ENCODE measurements at places on chromosomes 13 and 19.

DNA sequence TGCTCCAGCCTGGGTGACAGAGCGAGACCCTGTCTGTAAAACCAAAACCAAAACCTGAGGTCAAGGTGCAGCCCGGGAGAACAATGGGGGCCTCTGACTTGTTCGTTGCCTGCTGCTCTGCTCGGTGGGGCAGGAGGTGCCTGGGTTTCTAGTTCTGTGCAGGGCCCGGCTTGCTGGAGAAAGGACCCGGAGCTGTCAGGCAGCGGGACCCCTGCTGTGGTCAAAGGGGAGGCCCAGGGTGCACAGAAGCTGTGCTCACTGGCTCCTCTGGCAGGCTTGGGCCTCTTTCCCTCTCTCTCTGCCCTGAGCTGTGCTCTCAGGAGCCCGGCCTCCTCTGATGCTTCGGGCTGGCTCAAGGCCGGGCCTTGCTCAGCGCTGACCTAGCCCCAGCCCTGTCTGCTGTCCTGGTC lies 3.5 kb downstream of the LRP3 start:
- no peak overlapping the region for H3K4me3 ChIP-seq
- H3K36me3 ChIP-seq: no peaks in the 10 kb centered on the region
- DNase-seq: no peak
- H3K27me3 ChIP-seq: no peaks in the 10 kb centered on the region

GRCh38 chr13:80560609-80561008 lies 219.7 kb upstream of the SPRY2 start:
- no peaks in the 10 kb centered on the region for H3K27me3 ChIP-seq
- H3K4me3 ChIP-seq: no peak overlapping the region
- H3K36me3 ChIP-seq: no peaks in the 10 kb centered on the region
- no peak for DNase-seq

- no peak overlapping the region for H3K4me3 ChIP-seq
These were observed 208.2 kb downstream of the ITGBL1 start for GRCh38 chr13:101660711-101661110.

- no peak overlapping the region for H3K27ac ChIP-seq
- H3K4me1 ChIP-seq: no peaks in the 10 kb centered on the region
- DNase-seq: no peak
- H3K4me3 ChIP-seq: no peak overlapping the region
- H3K27me3 ChIP-seq: no peaks in the 10 kb centered on the region
These were observed 207.9 kb upstream of the CSNK1A1L start for GRCh38 chr13:37313372-37313771.

GRCh38 chr19:4586691-4587090 lies 27.2 kb upstream of the SEMA6B start:
- H3K4me3 ChIP-seq: no peak overlapping the region
- H3K36me3 ChIP-seq: no peaks in the 10 kb centered on the region
- no peak overlapping the region for H3K27ac ChIP-seq

- no peak overlapping the region for H3K4me3 ChIP-seq
- peaks cover 12% of the 10 kb centered on the region for H3K36me3 ChIP-seq
- H3K27me3 ChIP-seq: no peaks in the 10 kb centered on the region
- H3K4me1 ChIP-seq: no peaks in the 10 kb centered on the region
These were observed 4.4 kb upstream of the KANK2 start for GRCh38 chr19:11201791-11202190.

GRCh38 chr13:43558326-43558725 lies 228.4 kb downstream of the ENOX1 start:
- no peak for DNase-seq
- H3K27ac ChIP-seq: no peak overlapping the region
- H3K27me3 ChIP-seq: no peaks in the 10 kb centered on the region
- no peak overlapping the region for H3K4me3 ChIP-seq

GRCh38 chr19:42196011-42197001 lies 21.2 kb downstream of the DEDD2 start:
- peaks cover 28% of the 10 kb centered on the region for H3K36me3 ChIP-seq
- H3K27me3 ChIP-seq: no peaks in the 10 kb centered on the region
- no peak overlapping the region for H3K4me3 ChIP-seq
- H3K27ac ChIP-seq: no peak overlapping the region

DNA sequence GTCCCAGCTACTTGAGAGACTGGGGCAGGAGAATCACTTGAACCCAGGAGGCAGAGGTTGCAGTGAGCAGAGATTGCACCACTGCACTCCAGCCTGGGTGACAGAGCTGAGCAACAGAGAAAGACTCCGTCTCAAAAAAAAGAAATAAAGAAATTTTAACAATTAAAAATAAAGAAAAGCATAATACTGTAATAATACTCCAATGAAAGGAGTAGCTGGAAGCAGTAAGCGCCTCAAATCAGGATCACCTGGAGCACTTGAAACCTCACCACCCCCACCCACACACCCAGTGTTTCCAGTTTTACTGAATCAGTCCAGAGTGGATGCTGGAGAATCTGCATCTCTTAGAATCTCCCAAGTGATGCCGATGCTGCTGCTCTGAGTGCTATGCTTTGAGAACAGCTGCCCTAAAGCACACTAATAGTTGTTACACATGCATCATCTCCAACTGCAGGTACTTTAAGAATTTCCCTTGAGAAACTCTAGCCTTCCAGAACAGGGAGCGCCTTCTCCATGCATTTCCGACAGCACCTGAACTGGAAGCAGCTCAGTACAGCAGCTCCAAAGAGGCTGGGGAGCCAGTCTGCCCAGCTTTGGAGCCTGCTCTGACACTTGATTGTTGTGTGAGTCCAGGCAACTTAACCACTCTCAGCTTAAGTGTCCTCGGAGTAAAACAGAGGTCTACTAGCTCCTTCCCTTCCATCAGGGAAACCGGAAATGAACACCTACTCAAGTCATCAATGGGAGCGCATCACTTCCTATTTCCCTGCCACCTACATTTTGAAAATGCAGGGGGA lies 2.9 kb downstream of the ABCC4 start:
- no peaks in the 10 kb centered on the region for H3K27me3 ChIP-seq
- H3K36me3 ChIP-seq: no peaks in the 10 kb centered on the region
- no peak for DNase-seq
- H3K4me3 ChIP-seq: no peak overlapping the region

DNA sequence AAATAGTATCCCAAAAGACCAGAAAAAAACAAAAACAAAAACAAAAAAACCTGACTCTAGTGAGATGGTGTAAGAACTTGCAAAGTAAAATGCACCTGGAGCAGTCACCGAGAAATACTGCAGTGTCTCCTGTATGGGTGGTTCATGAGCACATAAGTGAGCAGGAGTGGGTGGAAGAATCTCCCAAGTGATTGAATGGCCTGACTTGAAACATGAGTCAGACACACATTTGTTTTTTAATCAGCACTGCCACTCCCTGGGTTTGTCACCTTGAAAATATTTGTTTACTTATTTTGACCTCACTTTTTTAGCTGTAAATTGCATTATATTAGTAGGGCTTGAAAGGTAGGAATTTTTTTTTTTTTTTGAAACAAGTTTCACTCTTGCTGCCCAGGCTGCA lies 2.0 kb downstream of the ZNF431 start:
- H3K27ac ChIP-seq: no peak overlapping the region
- no peak overlapping the region for H3K4me3 ChIP-seq
- DNase-seq: no peak
- H3K27me3 ChIP-seq: no peaks in the 10 kb centered on the region
- peaks cover 14% of the 10 kb centered on the region for H3K36me3 ChIP-seq

- peaks cover 15% of the 10 kb centered on the region for H3K36me3 ChIP-seq
- DNase-seq: no peak
- H3K27ac ChIP-seq: no peak overlapping the region
These were observed 7.1 kb downstream of the SAMD4B start for GRCh38 chr19:39349326-39349725.

DNA sequence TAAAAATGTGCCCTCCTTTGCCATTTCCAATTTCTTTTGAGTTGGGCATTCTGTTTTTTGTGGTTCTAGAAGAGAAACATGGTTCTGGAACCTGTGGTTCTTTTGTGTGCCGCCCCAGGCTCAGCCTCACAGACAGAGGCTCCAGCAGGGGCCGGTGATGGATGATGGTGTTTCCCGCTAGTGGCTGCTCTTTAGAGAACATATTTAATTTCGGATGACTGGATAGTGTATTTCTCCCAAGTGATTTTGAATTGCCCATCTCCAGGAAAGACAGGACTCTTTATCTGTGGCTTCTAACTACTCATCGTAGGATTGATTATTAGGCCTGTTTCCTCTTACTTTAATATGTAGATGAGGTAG lies 75.2 kb downstream of the KL start:
- peaks cover 5% of the 10 kb centered on the region for H3K4me1 ChIP-seq
- DNase-seq: no peak
- H3K27me3 ChIP-seq: no peaks in the 10 kb centered on the region

GRCh38 chr13:44410328-44410859 lies 36.8 kb downstream of the SERP2 start:
- no peak overlapping the region for H3K27ac ChIP-seq
- H3K4me1 ChIP-seq: no peaks in the 10 kb centered on the region
- no peak for DNase-seq
- no peak overlapping the region for H3K4me3 ChIP-seq

GRCh38 chr19:51754109-51754508 lies 2.4 kb upstream of the FPR1 start:
- no peak for DNase-seq
- H3K4me3 ChIP-seq: no peak overlapping the region
- H3K4me1 ChIP-seq: no peaks in the 10 kb centered on the region
- H3K27ac ChIP-seq: peak overlapping the region; percentile 3
- H3K27me3 ChIP-seq: no peaks in the 10 kb centered on the region

- no peak overlapping the region for H3K27ac ChIP-seq
- H3K27me3 ChIP-seq: no peaks in the 10 kb centered on the region
- H3K4me3 ChIP-seq: no peak overlapping the region
- H3K4me1 ChIP-seq: no peaks in the 10 kb centered on the region
These were observed 6.9 kb downstream of the ZNF221 start for GRCh38 chr19:43957891-43958290.

- H3K27ac ChIP-seq: peak overlapping the region; percentile 82
- no peak overlapping the region for H3K4me3 ChIP-seq
- DNase-seq: peak; percentile 81
These were observed 5.0 kb downstream of the PPP1R37 start for GRCh38 chr19:45097776-45098520.

- H3K36me3 ChIP-seq: no peaks in the 10 kb centered on the region
- no peak for DNase-seq
- H3K27ac ChIP-seq: no peak overlapping the region
These were observed 29.6 kb upstream of the RCBTB2 start for GRCh38 chr13:48562296-48563066.

DNA sequence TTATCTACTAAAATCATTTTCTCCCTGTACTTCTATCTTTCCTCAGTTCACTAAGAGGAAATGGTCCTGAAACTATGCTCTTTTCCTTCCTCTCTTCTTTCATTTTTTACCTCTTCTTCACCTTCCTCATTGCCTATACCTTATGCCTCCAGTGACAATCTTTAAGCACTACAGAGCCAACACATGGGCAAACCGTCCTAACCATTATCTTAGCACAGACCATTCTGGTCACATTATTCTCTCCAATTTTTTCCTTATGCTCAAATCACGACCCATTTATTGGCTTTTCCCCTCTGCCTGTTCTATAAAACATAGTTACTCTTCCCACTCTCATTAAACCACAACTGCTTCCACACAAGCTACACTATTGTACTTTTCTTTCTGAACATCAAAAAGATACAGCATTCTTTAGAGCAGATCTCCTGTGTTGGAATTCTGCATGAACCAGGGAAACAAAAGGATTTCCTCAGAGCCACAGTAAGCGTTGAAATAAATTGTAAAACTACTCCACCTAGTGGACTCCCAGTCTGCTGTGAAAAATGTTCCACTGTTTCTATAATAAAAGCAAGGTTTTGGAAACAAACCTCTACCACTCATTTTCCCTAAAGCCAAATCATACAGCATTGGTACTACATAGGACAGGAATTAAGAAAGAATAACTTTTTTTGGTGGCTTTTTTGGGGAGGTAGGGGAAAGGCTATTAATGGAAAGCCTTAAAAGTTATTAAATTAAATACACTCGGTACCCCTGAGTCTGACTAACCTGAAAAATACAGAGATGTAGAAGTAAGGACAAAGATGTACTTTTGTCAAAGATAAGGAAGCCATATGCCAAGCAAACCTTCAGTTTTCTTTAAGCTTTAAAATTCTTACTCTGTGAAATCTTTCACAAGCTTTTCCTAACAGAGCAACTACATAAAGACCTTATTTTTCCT lies 19.5 kb downstream of the NUFIP1 start:
- no peak overlapping the region for H3K4me3 ChIP-seq
- no peaks in the 10 kb centered on the region for H3K4me1 ChIP-seq
- no peaks in the 10 kb centered on the region for H3K27me3 ChIP-seq
- H3K27ac ChIP-seq: peak overlapping the region; percentile 56
- no peak for DNase-seq

DNA sequence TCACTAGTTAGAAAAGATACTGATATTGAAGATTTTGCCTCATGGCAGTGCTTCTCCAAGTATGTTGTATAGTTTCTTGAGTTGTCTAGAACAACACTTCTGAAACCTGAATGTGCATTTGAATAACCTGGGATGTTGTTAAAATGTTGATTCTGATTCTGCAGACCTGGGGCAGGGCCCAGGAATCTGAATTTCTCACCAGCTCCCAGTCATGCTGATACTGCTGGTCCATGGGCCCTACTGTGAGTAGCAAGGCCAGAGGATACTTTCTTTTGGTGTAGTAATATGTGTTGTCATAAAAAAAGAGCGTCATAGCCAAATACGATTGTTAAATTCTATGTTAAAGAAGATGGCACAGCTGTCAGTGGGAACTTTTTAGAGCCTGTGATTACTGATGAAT lies 41.6 kb upstream of the C1QTNF9 start:
- DNase-seq: peak; percentile 30
- H3K27ac ChIP-seq: peak overlapping the region; percentile 64
- no peaks in the 10 kb centered on the region for H3K4me1 ChIP-seq
- peak overlapping the region; percentile 13 for H3K4me3 ChIP-seq
- no peaks in the 10 kb centered on the region for H3K36me3 ChIP-seq

- H3K27me3 ChIP-seq: no peaks in the 10 kb centered on the region
- no peaks in the 10 kb centered on the region for H3K36me3 ChIP-seq
- no peak overlapping the region for H3K4me3 ChIP-seq
These were observed 676.2 kb downstream of the GPC5 start for GRCh38 chr13:92074658-92075057.

GRCh38 chr13:42101821-42102585 lies 53.6 kb downstream of the DGKH start:
- H3K27me3 ChIP-seq: no peaks in the 10 kb centered on the region
- H3K4me3 ChIP-seq: no peak overlapping the region
- no peaks in the 10 kb centered on the region for H3K36me3 ChIP-seq
- DNase-seq: no peak

- H3K36me3 ChIP-seq: no peaks in the 10 kb centered on the region
- peaks cover 5% of the 10 kb centered on the region for H3K27me3 ChIP-seq
- no peak overlapping the region for H3K4me3 ChIP-seq
- H3K27ac ChIP-seq: no peak overlapping the region
These were observed 5.4 kb upstream of the CDC37 start for GRCh38 chr19:10408511-10409283.

- H3K36me3 ChIP-seq: no peaks in the 10 kb centered on the region
- no peak for DNase-seq
- no peaks in the 10 kb centered on the region for H3K27me3 ChIP-seq
- no peak overlapping the region for H3K27ac ChIP-seq
- H3K4me1 ChIP-seq: no peaks in the 10 kb centered on the region
These were observed 287.5 kb downstream of the ATP8A2 start for GRCh38 chr13:25659091-25659795.

- DNase-seq: no peak
- H3K36me3 ChIP-seq: no peaks in the 10 kb centered on the region
- no peak overlapping the region for H3K27ac ChIP-seq
- no peak overlapping the region for H3K4me3 ChIP-seq
These were observed 209.7 kb downstream of the RBM26 start for GRCh38 chr13:79196366-79196765.

Measured in right atrium auricular region (tissue), 2 donors.